ENCODE measurements at places on chromosomes 11 and 22.

DNA sequence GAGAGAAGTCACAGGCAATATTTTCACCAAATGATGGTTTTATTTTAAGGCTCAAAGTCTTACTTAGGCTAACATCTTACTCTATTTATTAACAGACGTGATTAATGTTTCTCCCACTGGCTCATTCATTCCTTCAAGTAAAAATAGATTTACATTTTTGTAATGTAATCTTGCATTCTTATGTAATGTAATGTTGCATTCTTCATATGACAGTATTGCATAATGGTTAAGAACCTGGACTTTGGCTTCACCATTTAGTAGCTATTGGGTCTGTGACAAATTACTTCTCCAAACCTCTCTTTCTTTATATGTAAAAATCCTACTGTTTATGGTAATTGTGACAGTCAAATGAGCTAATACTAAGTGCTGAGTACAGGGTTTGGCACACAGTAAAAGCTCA lies 3.3 kb upstream of the DIXDC1 start:
- no peak for DNase-seq

DNA sequence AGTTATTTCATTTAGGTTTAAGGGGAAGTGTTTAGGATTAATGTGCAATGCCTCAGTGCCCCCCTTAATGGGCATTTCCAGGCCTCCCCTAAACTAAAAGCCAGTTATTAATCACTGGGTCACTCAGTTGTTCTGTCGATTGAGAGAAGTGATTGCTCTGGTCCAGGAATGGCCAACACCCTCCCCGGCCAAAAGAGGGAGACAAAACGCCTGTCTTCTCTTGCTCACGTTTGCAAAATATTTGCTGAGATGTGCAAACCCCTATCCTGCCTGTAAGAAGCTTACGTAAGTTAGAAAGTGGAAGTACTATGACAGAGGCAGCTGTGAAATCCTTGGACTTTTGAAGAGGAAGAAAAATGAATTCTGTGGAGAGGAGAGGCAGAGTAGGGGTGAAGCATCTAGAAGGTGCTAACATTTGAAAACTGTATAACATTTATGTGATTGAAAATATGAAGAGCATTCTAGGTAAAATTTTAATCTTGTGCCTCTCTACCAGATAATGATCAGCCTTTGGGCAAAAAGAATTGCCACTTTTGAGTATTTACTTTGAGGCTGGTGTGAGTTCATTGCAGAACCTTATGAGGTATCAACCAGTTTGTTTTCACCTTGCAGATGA lies 37.7 kb downstream of the NTM start:
- DNase-seq: no peak

DNA sequence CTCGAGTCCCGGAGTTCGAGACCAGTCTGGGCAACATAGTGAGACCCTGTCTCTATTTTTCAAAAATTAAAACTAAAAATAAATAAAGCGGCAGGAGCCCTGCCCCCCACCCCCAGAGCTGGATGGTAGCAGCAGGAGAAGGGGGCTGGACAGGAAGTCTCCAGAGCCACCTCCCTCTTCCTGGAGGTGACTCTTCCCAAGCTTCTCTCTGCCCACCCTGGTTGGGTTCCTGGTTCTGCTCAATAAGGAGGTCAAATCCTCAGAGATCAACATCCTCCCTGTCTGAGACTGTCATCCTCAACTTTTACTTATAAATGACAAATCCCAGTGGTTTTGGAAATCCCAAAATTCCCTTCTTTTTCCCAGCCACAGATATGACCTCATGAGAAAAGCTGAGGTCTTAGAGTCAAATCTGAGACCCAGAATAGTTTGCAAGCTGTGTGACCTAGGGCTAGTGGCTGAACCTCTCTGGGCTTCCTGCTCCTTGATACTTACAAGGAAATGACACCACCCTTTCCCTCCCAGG lies 987 bp downstream of the C1QTNF6 start:
- no peak for DNase-seq

DNA sequence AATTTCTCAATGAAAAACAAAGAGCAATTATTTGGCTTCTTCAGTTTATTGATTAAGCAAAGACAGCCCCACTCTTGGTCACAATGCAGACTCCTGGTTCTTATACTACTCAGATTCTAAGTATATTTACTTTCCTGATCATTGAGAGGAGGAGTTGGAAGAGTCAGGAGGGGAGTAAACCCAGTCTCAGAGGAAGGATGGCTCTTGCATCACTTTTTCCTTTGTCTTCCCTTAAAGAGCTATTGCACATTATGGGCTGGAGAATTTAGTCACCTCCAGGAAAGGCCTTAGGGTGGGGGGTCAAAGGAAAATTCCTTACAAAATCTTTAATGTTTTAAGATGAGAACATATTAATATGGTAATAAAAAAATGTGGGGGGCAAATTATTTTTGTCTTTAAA lies 8.1 kb downstream of the SLC17A6 start:
- DNase-seq: no peak

DNA sequence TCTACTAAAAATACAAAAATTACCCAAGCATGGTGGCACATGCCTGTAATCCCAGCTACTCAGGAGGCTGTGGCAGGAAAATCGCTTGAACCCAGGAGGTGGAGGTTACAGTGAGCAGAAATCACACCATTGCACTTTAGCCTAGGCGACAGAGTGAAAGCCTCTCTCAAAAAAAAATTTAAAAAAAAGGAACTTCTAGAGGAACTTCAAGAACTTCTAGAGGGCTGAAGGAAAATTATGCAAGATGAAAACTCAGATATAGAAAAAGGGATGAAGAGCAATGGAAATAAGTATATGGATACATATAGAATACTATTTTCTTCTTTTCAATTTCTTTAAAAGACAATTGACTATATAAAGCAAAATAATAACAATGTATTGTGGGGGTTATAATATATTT lies 51.2 kb upstream of the PRR5 start:
- no peak for DNase-seq

DNA sequence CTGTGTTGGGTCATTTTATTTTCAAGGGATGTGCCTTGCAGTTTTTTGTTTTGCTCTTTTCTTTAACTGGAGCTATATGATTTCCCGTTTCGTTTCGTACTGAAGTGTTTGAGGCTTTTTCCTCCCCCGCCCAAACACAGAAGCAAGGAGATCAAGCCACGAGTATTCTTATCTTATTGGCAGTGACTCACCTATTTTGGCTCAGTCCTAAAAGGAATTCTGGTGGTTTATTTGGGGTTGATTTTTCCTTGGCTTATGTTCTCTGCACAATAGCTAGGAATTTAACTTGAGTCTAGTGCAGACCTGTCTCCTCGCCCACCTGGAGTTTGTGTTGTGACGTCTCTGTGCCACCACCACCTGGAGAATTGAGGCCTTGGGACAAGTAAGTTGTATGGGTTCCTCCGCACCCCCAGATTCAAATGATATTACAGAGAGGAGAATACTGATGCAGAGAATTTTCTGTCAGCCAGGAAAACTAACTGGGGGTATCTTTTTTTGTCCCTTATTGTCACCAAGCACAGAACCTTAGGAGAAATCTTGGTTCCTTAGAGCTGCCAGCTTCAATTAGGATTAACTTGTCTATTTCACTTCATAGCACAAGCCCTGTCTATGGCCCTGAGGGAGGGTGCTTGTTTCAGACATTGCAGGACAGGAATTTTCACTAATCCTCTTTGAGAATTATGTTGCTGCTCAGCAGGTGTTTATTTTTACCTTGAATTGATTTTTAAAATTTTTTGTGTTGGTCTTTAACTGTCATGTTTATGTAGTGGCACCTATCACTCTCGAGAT lies 90.4 kb upstream of the BIRC3 start:
- DNase-seq: no peak

DNA sequence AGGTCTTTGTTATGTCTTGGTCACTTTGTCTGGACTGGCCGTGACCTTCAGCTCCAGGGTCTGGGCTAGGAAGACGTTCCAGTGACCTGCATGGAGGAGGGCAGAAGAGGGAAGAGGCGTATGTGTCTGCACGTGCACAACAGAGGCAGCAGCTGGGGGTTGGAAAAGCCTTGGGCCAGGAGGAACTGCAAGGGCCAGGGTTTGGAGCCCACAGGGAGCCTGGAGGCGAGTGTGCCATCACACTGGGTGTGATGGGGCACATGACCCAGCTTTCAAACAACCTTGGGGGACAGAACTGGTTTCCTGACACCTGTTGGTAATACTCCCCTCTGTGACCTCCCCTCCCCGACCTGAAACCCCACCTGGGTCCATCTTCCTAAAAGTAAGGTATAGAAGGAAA lies 34.7 kb downstream of the CHRDL2 start:
- no peak for DNase-seq

DNA sequence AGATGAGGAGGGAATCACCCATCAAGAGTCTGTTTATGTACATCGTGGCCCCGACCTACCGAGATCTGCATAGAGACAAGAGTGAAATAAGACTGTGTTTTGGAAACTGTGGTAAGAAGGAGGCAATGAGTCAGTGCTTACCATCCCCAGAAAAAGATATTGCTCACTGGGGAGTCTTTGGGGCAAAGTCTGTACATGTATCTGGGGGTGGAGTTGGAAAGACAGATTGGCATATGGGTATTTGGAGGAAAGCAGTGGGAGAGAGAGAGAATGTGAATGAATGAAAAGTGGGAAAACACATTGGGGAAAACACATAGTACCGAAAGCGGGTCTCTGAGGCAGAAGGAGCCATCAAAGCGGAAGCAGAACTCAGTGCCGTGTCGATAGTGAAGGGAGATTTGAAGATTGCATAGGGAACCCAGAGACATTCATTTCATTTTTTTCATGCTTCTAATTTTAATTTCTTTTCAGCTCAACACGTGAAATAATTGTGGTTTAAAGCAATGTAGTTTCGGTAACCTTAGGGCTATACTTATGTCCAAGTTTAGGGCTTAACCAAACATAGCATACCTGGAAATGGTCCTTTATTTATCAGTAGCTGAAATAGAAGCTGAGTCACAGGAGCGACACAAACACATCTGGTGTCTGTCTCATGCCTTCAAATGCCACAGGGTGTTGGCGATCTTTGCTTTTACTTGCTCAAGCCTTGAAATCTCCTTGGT lies 98.6 kb upstream of the CD44 start:
- DNase-seq: peak; percentile 43

- DNase-seq: no peak
Observed at GRCh38 chr11:112128483-112129121, 35.3 kb downstream of the IL18 start.

- no peak for DNase-seq
Observed at GRCh38 chr11:79957702-79958101, 516.9 kb upstream of the TENM4 start.

All from T-helper 17 cell (primary cell).